ENCODE measurements at places on chromosomes 16 and 17. TPM values are rescaled to one million over a fixed set of nuclear protein-coding genes. Genes with fewer than 3 reads are reported as not detected.

DNA sequence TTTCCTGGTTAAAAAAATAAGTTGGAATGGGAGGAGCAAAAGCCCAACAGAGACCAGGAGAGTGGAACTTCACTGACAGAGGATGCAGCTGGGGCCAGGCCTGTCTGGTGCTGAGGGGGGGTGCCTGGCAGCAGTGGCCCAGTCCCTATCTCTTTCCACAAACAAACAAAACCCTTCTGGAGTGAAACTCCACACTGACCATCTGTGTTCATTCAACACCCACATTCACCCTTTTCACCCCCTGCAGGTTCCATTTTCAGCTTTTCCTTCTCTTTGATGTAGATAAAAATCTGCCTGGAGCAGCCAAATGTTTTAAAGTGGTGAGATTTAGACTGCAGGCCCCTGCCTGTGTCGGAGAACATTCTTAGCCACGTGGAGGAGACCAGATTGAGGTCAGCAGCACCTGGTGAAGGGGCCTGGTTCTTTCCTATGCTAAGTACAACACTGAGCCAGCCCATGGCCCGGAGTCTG is 161.4 kb upstream of the CDH11 start:
- H3K4me3 ChIP-seq = no peak overlapping the region
- peaks cover 14% of the 10 kb centered on the region for H3K4me1 ChIP-seq
- no peak for DNase-seq
- H3K36me3 ChIP-seq = no peaks in the 10 kb centered on the region
- H3K27me3 ChIP-seq = no peaks in the 10 kb centered on the region
- no peak overlapping the region for H3K27ac ChIP-seq

- no peaks in the 10 kb centered on the region for H3K36me3 ChIP-seq
- H3K4me3 ChIP-seq = peak overlapping the region; percentile 96
- no peaks in the 10 kb centered on the region for H3K27me3 ChIP-seq
- no peak for DNase-seq
- peaks cover 52% of the 10 kb centered on the region for H3K4me1 ChIP-seq
- peak overlapping the region; percentile 99 for H3K27ac ChIP-seq
Observed at GRCh38 chr17:17236295-17237025, 508 bp downstream of the FLCN start.

GRCh38 chr16:89335803-89336485 is 118.4 kb downstream of the ZNF778 start:
- no peak overlapping the region for H3K4me3 ChIP-seq
- peak overlapping the region; percentile 84 for H3K27ac ChIP-seq
- H3K4me1 ChIP-seq = peaks cover 83% of the 10 kb centered on the region

DNA sequence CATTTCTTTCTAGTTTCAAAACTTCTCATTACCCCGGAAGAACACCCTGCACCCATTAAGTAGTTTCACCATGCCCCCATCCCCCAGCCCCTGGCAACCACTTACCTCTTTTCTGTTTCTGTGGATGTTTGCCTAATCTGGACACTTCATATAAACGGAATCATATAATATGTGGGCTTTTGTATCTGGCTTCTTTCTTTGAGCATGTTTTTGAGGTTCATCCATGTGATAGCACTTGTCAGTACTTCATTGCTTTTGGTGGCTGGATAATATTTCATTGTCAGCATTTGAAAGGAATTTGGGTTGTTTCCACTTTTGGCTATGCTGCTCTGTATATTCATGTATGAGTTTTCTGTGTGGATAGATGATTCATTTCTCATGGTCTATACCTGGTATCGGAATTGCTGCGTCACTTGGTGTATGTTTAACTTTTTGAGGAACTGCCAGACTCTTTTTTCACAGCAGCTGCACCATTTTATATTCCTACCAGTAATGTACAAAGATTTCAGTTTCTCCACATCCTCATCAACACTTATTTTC is 30.0 kb upstream of the SLC5A10 start:
- no peak overlapping the region for H3K4me3 ChIP-seq
- H3K27ac ChIP-seq = no peak overlapping the region
- no peaks in the 10 kb centered on the region for H3K36me3 ChIP-seq
- no peak for DNase-seq
- peaks cover 25% of the 10 kb centered on the region for H3K4me1 ChIP-seq
- H3K27me3 ChIP-seq = no peaks in the 10 kb centered on the region

GRCh38 chr17:42200706-42201457 is 6.6 kb upstream of the GHDC start:
- peaks cover 23% of the 10 kb centered on the region for H3K36me3 ChIP-seq
- H3K4me3 ChIP-seq = no peak overlapping the region
- no peaks in the 10 kb centered on the region for H3K27me3 ChIP-seq
- DNase-seq = peak; percentile 65

DNA sequence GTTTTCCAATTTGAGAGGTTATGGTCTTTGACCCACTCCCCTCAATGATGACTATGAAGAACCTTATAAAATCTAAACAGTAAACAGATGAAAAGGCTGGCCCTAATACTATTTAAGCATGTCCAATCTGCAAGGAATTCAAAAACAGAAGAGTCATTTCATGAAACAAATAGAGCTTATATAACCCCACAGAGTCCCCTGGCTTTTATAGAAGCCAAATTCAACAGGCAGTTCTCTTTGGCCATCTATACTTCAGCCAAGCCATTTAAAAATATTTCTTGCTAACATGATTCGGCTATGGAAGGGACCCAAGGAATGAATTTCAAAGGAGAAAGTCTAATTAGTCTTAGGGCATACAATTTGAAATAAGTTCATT is 43.4 kb downstream of the SPOP start:
- peaks cover 68% of the 10 kb centered on the region for H3K4me1 ChIP-seq
- no peaks in the 10 kb centered on the region for H3K27me3 ChIP-seq
- H3K27ac ChIP-seq = peak overlapping the region; percentile 81
- no peak for DNase-seq
- H3K36me3 ChIP-seq = no peaks in the 10 kb centered on the region
- no peak overlapping the region for H3K4me3 ChIP-seq

DNA sequence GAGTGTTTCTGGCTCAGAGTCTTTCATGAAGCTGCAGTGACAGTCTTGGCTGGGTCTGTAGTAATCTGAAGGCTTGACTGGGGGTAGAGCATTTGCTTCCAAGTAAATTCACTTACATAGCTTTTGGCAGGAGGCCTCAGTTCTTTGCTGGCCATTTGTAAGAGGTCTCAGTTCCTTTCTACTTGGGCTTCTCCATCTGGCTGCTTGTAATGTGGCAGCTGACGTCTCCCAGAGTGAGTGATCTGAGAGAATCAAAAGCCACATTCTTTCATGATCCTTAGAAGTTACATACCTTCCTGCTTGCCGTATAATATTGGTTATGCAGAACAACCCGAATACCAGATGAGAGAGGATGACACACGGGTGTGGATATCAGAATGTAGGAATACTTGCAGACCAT is 39.8 kb downstream of the NF1 start:
- DNase-seq = no peak
- peaks cover 9% of the 10 kb centered on the region for H3K4me1 ChIP-seq
- no peak overlapping the region for H3K27ac ChIP-seq
- no peak overlapping the region for H3K4me3 ChIP-seq
- peaks cover 4% of the 10 kb centered on the region for H3K36me3 ChIP-seq

- H3K27ac ChIP-seq = peak overlapping the region; percentile 84
- peak overlapping the region; percentile 24 for H3K4me3 ChIP-seq
- peaks cover 73% of the 10 kb centered on the region for H3K4me1 ChIP-seq
- peaks cover 78% of the 10 kb centered on the region for H3K36me3 ChIP-seq
Observed at GRCh38 chr17:40092581-40092980, 7.8 kb downstream of the NR1D1 start.

DNA sequence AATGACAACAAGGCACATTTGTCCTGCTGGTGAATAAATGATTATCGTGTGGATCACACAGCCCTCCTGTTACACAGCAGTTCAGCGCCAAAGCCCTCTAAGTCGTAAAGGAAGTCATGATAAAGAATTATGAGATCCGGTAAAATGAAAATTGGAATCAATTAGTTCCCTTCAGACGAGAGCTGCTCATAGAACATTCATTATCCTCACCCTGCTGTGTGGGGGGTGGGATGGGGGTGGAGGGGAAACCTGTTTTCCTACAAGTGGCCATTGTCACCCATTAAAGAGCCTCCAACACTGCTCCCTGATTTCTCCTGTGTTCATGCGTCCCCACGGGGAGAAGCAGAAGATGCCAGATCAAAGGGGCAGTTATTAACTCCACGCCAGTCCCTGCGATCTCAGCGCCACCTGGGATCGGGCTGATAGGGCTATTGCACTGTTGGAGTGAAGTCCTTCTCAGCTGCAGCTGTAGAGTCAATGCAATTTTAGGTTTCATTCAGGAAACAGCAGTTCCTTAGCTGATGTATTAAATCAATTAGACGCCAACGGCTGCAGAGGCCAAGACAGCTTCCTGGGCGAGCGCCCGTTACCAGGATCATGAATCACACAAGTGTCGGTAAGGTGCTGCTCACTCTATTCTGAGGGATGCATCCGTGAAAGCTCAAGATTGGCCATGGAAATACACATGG is 19.2 kb upstream of the CACNG4 start:
- DNase-seq = no peak
- H3K4me1 ChIP-seq = no peaks in the 10 kb centered on the region
- H3K4me3 ChIP-seq = no peak overlapping the region
- H3K36me3 ChIP-seq = no peaks in the 10 kb centered on the region
- no peak overlapping the region for H3K27ac ChIP-seq

- H3K4me1 ChIP-seq = no peaks in the 10 kb centered on the region
- no peak for DNase-seq
- no peaks in the 10 kb centered on the region for H3K27me3 ChIP-seq
- no peak overlapping the region for H3K4me3 ChIP-seq
- peaks cover 64% of the 10 kb centered on the region for H3K36me3 ChIP-seq
Observed at GRCh38 chr16:31120129-31120528, 2.7 kb downstream of the KAT8 start.

GRCh38 chr17:19873346-19873745 is 5.6 kb upstream of the ULK2 start:
- no peak overlapping the region for H3K27ac ChIP-seq
- DNase-seq = no peak
- no peaks in the 10 kb centered on the region for H3K36me3 ChIP-seq
- no peaks in the 10 kb centered on the region for H3K27me3 ChIP-seq
- H3K4me1 ChIP-seq = no peaks in the 10 kb centered on the region

DNA sequence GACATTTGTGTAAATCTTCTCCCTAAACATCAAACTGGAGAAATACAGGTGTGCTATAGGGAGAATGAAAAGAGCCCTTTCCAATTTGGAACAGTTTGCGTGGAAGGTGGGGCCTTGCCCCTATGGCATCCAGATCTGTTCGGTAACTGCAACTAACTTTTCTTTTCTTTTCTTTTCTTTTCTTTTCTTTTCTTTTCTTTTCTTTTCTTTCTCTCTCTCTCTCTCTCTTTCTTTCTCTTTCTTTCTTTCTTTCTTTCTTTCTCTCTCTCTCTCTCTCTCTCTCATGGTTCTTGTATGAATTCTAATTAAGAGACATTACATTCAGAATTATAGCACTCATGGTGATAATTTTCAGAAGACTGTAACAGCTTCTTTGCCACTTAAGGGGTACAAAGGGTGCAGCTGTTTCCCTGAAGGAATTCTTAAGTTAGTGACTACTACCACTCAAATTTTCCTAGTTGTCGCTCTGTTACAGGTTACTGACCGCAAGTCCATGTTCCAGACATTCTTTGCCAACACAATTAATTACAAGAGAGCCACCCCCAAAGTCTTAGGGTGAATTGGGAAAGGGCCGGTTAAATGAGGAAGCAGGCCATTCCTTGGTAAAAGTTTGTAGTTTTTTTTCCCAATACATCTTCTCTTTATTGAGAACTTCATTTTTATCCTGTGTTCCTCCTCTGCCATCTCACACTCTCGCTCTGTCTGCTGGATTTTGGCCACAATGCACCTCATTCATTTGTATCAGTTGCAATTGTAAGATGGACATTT is 69.8 kb downstream of the KSR1 start:
- no peak overlapping the region for H3K27ac ChIP-seq
- H3K27me3 ChIP-seq = no peaks in the 10 kb centered on the region
- no peak overlapping the region for H3K4me3 ChIP-seq
- no peak for DNase-seq
- H3K4me1 ChIP-seq = peaks cover 18% of the 10 kb centered on the region
- H3K36me3 ChIP-seq = no peaks in the 10 kb centered on the region

DNA sequence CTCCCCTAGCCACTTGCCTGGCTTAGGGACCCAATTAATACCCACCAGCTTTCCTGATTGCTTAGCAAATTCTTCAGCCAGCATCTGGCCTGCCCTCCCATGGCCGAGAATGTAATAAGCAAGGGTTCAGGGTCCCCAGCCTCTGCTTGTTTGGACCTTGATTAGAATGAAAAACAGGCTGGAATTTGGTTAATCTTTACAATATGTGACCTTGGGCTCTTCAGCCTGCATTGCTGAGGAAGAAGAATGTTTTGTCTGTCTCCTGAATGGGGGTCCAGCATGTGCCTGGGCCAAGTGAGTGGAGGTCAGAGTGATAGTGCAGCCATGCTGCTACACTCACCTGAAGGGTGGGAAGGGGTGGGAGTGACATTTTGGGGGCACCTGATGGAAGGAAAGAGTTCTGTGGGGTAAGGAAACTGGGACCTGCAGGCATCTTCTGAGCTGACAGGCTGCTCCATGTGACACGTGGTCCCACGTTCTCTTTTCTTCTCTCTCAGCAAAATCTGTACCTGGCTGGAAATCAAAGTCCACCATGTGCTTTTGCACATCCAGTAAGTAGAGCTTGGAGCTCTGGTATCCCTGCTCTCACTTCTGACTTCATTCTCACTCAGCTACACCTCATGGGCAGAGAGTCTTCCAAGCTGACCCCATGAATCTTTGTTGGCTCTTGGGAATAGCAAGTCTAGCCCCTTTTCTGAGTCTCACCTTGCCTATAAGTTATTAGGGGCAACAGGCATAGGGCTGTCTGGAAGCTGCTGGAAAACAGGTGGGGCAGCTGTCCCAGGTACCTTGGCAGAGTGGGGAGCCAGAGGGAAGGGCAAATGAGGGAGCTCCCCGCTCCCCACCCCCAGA is 5.3 kb downstream of the TMEM106A start:
- no peak overlapping the region for H3K27ac ChIP-seq
- H3K4me1 ChIP-seq = peaks cover 11% of the 10 kb centered on the region
- DNase-seq = no peak
- H3K4me3 ChIP-seq = no peak overlapping the region

DNA sequence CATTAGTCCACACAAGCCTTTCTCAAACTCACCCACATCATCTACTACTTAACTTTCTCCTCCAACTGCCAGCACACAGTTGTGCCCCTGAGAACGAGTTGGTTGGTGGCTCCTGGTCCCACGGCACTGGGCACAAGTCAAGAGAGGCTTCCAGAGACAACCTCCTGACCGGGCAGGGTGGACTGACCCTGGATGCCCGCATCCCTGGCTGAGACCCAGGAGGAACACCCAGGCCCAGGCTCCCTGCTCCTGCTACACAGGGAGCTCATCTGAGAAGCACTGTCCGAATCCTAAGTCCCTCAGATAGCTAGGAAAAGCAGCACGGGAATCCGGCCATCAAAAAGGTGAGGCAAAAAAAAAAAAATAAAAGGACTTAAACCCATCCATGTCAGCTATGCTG is 29.0 kb downstream of the WDR45B start:
- no peak overlapping the region for H3K4me3 ChIP-seq
- DNase-seq = no peak
- H3K4me1 ChIP-seq = no peaks in the 10 kb centered on the region
- H3K27ac ChIP-seq = no peak overlapping the region

- H3K27me3 ChIP-seq = peaks cover 69% of the 10 kb centered on the region
- no peaks in the 10 kb centered on the region for H3K36me3 ChIP-seq
- DNase-seq = peak; percentile 89
- peaks cover 23% of the 10 kb centered on the region for H3K4me1 ChIP-seq
Observed at GRCh38 chr16:54286366-54287130, at the start of gene IRX3. IRX3 (minus strand) TSS chr16:54286787; CDS start chr16:54286050, 737 bp downstream.

GRCh38 chr17:57918017-57918895 is 37.0 kb downstream of the CUEDC1 start:
- no peak overlapping the region for H3K4me3 ChIP-seq
- DNase-seq = no peak
- H3K36me3 ChIP-seq = no peaks in the 10 kb centered on the region
- peaks cover 47% of the 10 kb centered on the region for H3K4me1 ChIP-seq
- H3K27ac ChIP-seq = peak overlapping the region; percentile 72
- no peaks in the 10 kb centered on the region for H3K27me3 ChIP-seq

OR1E1 gene
- not detected for polyA plus RNA-seq

TM4SF5 gene
- polyA plus RNA-seq = not detected

VAT1L gene
- 0.19 TPM for polyA plus RNA-seq

NPIPA8 gene
- polyA plus RNA-seq = 0.03 TPM

SLX1B gene
- polyA plus RNA-seq = 21.4 TPM

All from heart right ventricle (tissue), 16 donors.